ENCODE measurements at places on chromosomes 7 and 10.
A peak's percentile ranks its signal among the peaks of the same experiment; 100 is the strongest.

DNA sequence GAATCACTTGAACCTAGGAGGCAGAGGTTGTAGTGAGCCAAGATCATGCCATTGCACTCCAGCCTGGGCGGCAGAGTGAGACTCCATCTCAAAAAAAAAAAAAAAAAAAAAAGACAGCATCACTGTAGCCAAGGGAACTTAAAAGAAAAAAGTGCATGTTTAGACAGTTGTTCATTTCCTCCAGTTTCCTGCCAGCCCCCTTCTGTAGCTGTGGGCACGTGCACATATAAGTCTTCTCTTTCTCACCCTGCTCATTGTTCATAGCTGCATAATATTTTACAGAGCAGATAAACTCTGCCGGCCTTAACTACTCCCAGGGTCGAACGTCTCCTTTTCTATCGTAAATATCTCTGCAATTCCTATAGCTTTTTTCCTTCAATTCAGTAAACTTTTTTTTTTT lies 132.6 kb downstream of the LHPP start:
- no peak for DNase-seq

DNA sequence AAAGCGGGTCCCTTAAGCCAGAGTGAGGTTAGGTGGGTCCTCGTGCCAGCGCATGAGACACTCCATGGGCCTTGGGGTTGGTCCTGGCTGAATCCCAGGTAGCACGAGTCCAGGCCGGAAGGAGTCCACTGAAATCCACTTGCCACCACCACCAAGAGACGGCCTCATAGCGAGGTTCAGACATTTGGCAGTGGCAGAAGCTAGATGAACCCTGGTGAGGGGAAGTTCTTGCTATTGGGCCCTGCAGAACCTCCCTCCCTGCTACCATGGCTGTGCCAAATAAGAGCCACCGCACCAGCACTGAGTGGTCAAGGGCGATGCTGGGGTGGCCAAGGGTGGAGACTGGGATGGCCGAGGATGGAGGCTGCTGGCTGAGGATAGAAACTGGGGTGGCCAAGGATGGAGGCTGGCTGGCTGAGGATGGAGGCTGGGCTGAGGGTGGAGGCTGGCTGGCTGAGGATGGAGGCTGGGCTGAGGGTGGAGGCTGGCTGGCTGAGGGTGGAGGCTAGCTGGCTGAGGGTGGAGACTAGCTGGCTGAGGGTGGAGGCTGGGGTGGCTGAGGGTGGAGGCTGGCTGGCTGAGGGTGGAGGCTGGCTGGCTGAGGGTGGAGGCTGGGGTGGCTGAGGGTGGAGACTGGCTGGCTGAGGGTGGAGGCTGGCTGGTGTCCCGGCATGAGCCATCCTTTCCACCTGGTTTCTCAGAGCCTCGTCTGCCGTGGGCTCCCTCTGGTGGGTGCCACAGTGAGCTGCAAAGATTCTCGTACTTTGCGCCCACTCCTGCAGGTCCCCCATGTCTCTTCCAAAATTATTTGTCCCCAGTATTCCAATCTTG lies 88.2 kb downstream of the ELFN1 start:
- no peak for DNase-seq

- no peak for DNase-seq
Measured at GRCh38 chr7:3888096-3888495, 587.0 kb downstream of the SDK1 start.

GRCh38 chr10:116803451-116804249 lies 45.6 kb upstream of the ENO4 start:
- DNase-seq = no peak

GRCh38 chr7:98555403-98555802 lies 61.7 kb upstream of the NPTX2 start:
- no peak for DNase-seq

- DNase-seq = no peak
Measured at GRCh38 chr10:3348564-3348963, 176.0 kb upstream of the PITRM1 start.

- DNase-seq = no peak
Measured at GRCh38 chr7:27181795-27182275, 3.2 kb downstream of the HOXA11 start.

DNA sequence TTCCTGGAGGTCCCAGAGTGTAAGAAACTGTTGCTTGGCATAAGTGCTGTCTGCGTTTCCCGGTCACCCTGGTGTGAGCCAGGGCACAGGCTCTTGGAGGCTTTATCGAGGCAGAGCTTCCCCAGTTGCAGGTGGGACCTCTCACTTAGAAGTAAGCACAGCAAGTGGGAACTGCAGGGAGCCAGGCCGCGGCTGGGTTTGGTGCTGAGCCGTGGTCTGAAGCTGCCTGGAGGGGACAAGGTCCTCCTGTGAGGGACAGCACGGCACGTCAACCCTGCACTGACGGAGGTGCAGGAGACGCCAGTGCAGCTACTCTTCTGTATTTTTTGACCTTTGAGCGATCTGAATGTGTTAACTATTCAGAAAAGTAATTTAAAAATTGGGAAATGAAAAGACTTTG lies 55.8 kb upstream of the PFKFB3 start:
- DNase-seq = no peak

- no peak for DNase-seq
Measured at GRCh38 chr7:21334906-21335305, 93.0 kb upstream of the SP4 start.

DNA sequence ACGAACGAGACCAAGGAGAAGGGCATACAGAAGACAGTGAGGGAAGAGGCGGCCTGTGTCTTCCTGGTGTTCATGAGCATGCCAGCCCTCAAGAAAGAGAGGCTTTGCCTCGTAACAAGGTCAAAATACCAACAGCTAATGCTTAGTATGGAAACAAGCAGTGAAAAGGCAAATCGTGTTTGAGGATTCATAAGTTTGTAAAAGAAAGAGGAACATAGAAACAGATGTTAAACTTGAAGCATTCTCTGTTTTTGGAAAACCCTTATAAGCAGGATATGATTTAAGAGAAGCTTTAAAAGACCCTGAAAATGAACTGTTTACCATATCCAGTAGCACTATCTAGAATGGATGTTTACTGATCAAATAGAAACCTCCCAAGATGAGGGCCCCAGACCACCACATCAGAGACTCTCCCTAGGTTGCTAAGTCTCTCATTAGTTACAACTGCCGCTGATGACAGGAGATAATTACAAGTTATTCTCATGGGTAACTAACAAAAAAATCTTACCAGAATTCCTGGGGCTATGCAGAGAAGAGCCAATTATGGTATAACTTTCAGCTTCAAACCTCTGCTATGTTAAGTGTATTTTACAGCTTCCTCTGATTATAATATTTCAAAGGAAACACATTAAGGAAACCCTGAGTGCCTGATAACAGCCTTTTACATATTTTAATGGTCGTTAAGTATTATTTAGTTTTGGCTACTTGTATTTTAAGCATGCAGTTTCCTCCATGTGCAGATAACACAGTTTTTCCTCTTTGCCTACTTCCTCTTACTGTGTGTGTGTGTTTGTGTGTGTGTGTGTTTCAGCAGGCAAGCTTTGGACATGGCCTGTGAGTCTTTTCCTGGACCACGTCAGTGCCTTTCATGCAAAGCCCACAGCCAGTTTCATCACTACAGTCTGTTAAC lies 17.9 kb downstream of the JCAD start:
- DNase-seq = no peak

GRCh38 chr10:114308531-114309363 lies 69.7 kb downstream of the VWA2 start:
- no peak for DNase-seq

DNA sequence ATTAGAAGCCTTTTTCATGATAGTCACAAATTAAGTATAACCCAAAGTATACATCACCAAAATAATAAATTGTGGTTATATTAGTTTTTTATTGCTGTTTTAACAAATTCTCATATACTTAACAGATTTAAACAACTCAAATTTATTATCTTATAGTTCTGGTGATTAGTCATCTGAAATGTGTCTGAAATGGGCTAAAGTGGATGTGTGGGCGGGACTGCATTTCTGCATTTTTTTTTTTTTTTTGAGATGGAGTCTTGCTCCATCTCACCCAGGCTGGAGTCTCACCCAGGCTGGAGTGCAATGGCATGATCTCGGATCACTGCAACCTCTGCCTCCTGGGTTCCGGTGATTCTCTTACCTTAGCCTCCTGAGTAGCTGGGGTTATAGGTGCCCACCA lies 891.5 kb upstream of the CELF2 start:
- DNase-seq = no peak

DNA sequence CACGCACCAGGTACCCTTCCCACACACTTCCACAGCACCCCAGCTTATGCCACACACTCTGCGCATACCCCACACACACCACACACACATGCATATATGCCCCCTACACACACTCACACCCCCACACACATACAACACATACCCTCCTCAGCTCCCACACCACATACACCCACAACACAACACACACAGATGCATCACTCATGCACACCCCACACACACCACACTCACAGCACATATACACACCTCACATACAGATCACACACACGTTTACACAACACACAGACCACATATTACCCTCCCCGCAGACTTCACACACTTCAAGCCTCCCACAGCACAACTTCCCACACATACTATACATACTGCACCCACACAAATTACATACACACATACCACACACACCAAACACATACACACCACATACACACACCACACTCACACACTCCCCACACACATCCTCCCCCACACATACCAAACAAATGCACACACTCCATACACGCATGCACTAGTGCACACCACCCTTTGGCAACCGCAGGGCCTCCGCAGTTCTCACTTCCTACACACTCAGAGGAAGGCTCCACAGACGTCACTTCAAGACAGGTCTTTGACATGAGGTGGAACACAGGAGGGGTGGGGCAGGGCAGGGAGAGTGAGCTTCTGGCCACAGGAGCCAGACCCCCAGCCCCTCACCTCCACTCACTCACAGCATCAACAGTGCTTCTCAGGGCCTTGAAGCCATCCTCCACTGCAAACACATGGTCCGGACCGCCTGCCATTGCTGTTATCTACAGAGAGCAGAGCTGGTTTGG lies 18.5 kb upstream of the ANTXRL start:
- peak; percentile 11 for DNase-seq

DNA sequence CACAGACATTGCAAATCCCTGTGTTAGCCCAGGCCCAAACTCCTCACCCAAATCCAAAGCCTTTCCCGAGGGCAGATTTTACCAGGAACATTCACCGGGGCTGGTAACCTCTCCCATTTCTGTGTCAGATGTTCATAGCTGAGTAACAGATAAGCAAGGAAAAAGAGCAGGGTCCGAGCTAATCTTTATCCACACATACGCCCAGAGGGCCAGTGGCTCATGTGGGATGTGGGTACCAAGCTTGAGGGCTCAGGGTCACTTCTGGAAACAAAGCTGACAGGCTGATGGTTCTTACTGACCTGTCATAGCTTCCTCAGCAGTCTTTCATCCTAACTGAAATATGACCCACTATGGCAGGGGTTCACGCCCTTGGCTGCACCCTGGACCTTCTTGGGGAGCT lies 39.8 kb downstream of the HBP1 start:
- no peak for DNase-seq

DNA sequence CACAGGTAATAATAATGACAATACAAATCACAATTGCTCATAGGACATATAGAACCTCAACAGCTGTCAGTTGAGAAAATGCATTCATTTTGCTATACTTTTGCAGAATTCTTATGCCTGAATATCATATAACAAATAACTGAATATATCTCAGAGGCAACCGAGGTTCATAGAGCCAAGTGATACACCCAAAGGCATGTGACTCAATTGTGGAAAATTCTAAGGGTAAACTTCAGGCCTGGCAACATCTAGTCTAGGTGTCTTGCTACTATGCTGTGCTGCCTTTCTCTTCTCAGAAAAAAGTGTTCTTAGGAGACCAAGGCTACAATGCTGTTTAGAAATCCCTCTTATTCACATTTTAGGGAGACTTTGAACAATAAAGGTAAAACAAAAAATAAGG lies 270.7 kb downstream of the BAMBI start:
- no peak for DNase-seq

- DNase-seq = no peak
Measured at GRCh38 chr10:90920986-90921666, at the start of gene ANKRD1. Gene ANKRD1, minus strand, starts transcription at chr10:90921087. Its CDS starts 60 bp downstream, at chr10:90921027.

- DNase-seq = no peak
Measured at GRCh38 chr7:33601884-33602283, 303.5 kb upstream of the BMPER start.

DNA sequence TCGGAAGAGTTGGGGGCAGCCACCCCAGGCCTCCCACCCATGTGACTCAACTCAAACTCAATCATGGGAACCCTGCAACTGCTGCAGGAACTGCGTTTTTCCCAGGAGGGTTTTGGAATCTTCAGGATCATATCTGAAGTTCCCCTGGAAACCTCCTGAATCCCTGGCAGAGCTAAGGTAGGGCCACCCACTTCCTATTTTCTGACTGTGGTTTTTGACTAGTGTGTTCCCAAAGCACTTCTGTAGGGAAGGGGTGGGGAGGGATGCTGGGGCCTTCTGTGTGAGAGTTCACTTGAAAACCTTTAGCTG lies 127.6 kb upstream of the UNC5B start:
- DNase-seq = no peak

DNA sequence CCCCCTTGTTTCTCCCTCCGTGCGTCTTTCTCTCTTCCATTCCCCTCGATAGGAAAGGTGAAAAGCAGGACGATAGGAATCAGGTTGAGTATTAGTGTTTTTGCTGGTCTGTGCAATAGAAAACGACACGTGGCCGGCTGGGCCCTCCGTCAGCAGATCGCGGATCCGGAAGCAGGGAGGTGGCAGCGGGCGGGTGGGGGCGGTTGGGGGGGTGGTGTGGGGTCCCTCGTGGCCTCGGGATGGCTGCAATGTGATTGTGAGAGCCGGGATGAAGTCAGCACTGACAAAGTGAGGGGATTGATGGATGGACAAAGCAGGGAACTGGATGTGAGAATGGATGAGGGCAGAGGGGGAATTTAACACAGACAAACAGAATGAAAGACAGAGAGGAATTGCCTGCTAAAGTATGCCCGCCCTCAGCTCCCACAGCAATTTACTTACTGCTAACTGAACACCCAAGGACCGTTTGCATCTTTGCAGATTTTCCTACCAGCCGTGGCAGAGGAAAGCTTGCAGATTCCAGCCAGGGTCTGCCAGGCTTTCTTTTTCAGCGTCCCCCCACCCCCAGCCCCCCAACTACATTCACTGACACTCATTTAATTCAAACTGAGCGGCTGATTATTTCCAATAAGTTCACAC lies 280.9 kb downstream of the LRMDA start:
- no peak for DNase-seq

DNA sequence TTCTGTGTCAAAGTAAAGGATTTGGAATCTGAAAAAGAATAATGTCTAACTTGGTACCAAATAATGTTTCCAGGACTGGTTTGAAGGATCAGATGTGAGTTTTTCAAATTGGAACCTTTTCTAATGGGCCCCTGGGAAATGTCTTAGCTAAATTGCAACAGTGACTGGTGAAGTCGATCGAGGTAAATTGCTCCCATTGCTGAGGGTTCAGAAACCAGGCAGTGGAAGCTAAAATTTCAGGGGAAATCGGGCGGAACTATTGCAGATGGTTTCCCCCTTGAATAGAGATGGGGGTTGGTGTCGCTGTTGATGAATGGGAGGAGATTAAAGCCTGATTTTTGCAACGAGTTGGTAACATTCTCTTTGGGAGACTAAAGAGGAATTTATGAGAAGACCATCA lies 112.7 kb downstream of the SND1 start:
- DNase-seq = no peak

GRCh38 chr10:114856544-114857287 lies 35.1 kb downstream of the FHIP2A start:
- DNase-seq = no peak

GRCh38 chr7:28700096-28700495 lies 258.0 kb downstream of the TRIL start:
- DNase-seq = no peak

- peak; percentile 28 for DNase-seq
Measured at GRCh38 chr7:901388-902154, 25.2 kb downstream of the GET4 start.
